ENCODE measurements at places on chromosomes 4 and X.

GRCh38 chr4:153383131-153383530, 38.6 kb downstream of the MND1 start:
- no peak for DNase-seq

- DNase-seq, result no peak
These were observed 103.1 kb downstream of the NPNT start for GRCh38 chr4:105998171-105999063.

GRCh38 chr4:827209-828081, 1.5 kb upstream of the CPLX1 start:
- DNase-seq, result no peak

DNA sequence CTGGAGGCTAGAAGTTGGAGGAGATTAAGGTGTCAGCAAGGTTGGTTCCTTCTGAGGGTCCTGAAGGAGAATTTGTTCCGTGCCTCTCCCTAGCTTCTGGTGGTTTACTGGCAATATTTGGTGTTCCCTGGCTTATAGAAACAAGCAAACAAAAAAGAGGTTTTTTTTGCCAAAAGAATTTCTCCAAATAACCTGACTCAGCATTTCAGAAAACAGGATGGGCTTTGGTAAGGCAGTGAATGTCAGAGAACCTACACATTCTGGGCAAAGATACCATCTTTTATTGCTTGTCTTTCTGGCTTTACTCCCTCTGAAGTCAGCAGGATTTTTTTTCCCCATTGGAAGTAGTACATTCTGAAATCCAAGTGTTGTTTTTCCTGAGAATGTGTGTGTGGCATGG, 93.3 kb upstream of the TBC1D9 start:
- DNase-seq, result no peak

DNA sequence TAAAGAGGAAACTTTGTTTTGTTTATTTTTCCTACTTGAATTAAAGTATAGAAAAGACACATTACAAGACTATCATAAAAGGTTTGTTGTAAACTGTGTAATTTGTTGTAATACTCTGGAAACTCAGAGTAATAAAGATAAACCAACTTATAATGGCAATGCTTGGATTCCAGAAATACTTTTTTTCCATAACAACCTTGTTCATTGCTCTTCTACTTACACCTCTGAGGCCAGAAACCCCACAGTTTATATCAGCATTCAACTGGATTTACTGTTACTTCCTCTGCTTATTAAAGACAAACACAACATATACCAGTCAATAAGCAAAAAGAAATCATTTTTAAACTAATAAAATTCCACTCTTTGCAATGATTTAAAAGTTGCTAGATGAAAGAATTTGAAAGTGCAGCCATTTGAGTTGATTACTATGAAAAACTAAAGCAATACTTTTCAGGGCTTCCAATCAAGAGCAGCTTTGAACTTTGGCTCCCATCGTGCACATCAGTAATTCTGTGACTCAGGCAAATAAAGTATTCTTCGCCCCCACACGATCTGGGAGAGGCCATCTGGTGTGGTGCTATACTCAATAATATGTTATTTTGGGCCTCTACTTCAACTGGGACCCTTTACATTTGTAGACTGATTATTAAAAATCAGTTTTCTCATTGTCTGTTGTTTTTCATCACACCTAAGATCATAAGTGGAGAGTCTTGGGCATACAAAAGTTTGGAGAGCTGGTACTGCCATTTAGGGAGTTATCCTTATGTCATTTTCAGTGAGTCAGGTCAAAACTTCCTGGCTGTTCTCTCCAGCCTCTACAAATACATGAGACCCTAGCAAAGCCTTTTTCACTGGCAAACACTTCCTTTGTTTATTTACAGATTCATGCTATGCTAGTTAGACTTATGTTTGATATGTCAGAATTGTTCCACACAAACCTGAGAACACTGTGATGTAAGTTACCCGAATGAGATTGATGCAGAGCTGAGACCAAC, 20.5 kb downstream of the DDIT4L start:
- DNase-seq, result no peak

DNA sequence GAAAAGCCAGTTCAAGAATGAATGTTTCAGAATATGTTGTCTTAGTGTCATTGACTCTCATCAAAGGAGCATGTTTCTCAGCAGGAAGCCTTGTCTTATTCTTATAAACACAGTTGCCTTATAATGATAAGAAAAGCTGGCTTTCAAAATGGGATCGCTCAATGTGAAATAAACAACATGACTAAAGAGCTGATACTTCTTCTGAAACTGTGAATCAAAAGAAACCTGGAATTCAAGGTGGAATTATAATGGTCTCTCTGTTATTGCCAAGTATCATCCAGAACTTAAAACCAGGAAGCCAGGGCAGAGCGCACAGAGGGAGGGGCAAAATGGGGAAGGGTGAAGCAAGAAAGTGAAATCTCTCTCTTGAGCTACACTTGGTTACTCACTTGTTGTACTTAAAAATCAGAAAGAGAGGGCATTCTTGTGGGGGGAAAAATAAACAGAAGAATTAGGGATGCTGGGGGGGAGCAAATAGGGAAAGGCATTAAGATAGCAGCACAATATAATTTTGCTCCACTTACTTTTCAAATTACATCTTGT, 270.0 kb downstream of the MAPK10 start:
- DNase-seq, result no peak

GRCh38 chr4:189117426-189117825, 823.2 kb upstream of the FRG1 start:
- DNase-seq, result no peak

DNA sequence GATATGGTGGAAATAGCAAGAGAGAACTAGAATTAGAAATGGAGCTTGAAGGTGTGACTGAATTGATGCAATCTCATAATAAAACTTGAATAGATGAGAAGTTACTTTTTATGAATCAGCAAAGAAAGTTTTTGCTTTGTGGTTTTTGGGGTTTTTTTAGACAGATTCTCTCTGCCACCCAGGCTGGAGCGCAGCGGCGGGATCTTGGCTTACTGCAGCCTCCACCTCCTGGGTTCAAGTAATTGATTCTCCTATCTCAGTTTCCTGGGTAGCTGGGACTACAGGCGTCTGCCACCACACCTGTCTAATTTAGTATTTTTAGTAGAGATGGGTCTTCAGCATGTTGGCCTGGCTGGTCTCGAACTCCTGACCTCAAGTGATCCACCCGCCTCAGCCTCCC, 23.7 kb upstream of the NEIL3 start:
- no peak for DNase-seq

DNA sequence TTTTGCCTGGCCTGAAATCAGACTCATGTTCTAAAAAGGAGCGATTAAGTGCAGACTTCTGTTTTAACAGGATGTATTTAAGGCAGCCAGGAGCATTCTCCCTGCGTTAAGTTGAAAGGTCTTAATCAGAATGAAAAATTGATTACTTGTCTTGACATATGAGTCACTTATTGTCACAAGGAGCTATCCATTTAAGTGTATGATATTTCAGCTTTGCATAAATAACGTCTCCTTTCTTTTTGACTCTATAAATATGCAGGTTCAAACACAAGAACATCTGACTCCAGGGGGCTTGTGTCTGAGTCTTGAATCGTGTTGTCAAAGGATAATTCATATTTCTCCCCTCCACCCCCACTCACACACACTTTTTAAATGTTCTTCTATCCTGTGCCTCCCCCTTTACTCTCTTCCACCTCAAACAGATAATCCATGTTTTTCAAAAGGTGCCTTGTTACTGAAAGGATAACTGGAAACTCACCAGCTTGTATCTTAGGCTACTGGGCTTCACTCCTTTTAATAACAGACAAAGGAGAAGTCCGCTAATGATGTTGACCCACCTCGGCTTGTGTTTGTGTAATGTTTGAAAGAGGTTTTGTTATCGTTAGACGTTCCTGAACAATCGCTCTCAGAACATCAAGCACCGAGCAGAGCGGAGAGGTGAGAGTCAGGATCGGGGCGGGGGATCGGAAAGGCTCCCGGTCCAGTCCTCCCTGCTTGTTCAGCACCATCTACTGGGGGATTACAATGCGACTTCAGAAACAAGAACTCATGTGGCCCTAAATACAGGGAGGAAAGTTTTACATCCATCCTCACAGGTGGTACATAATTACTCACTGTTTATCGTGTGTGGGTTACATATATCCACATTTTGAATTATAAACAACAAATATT, 107.5 kb upstream of the RPL34 start:
- DNase-seq, result no peak

GRCh38 chr4:182240161-182241130, 2.8 kb upstream of the TENM3 start:
- DNase-seq, result no peak

GRCh38 chr4:55592014-55592413, at the start of gene PDCL2:
PDCL2 (minus strand) TSS chr4:55592245; CDS start chr4:55592109, 136 bp downstream.
- DNase-seq, result no peak

GRCh38 chr4:75514131-75514948, at the start of the genes RCHY1 and THAP6:
RCHY1 (minus strand) TSS chr4:75514403; CDS start chr4:75514286, 117 bp downstream.
THAP6 (plus strand) TSS chr4:75514473; CDS start chr4:75515453, 980 bp downstream.
- DNase-seq, result peak; percentile 86

DNA sequence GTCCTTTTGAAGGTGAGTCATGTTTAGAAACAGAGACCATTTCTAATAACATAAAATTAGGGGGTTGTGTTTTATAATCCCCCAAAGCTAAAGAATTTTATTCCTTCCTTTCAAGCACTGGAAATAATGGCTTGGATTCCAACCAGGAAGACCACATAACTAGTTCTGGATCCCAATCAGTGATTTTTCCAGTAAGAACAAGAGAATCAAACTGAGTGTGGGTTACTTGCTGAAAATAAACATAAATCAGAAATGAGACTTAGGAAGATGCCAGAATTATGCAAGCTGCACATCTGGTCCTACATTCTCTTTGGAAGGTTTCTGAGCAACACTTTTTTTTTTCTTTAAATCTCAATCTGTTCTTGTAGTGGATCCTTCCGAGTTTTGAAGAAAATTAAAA, 76.3 kb downstream of the SOWAHB start:
- no peak for DNase-seq

DNA sequence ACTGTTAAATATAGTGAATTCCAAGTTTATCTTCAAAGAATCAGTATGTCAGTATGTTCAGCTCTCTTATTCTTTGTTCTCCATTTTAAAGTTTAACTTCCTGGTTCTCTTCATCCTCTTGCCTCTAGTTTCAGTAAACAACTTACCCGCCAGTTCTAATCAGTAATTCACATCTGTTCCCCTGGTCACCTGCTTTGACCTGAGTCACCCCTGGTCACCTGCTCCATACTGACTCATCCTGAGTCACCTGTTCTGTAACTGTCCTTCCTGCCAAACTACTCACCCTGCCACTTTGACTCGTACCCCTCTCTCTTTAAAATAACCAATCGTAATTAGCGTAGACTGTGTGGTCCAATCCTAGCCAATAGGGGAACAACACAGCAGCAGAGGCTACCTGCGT, 992.7 kb upstream of the HS3ST1 start:
- DNase-seq, result no peak

DNA sequence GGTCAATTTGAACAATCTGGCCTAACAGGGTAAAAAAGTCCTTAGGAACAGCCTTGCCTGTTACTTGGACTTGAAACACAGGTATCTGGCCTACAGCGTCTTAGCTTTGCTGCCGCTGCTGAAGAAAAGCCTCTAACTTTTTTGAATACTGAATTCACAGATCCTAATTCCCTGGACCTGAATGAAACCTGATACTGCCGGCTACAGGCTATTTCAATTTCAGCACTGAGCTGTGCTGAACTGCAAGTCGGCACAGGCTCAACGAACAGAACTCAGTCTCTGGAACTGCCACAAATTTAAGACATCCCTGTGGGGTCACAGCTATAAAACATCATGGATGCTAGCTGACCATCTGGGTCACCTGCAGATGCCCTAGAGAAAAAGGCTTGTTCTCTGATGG, 7.2 kb downstream of the NR0B1 start:
- DNase-seq, result no peak

GRCh38 chr4:28792917-28793597, 1927.1 kb upstream of the PCDH7 start:
- no peak for DNase-seq

DNA sequence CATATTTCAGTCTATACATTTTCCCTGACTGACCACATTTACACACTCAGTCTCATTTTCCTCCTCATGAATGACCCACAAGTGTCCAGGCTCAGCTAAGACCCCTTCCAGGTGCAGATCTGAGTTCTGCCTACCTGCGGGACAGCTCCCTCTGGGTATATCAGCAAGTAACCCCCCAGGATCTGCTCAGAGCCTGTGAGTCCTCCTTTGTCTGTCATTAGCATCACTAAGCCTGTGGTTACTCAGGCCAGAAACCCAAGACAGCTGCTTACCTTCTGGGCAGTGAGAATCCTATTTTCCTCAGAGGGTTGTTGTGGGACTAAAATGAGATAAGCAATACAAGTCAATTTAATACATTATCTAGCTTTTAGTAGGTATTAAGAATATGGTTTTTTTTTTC, 487.6 kb upstream of the BOD1L1 start:
- no peak for DNase-seq

GRCh38 chr4:11746734-11747133, 318.0 kb upstream of the HS3ST1 start:
- DNase-seq, result no peak

DNA sequence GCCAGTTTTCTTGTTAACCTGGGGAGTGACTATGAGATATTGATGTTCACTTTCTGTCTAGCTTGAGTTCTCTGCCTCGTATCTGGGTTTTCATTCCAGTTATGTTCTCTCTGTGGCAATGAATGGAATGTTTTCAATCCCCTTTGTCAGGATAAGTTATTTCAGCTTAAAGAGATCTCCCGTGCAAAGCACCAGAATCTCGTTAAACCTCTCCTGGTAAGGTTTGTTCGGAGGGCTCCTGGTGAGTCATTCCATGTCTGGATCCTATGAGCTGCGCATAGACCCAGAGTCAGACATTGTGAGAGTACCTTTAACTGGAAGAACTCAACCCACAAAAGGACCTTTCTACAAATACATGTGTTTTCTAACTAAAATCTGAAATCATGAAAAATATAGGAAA, 51.0 kb downstream of the KDR start:
- DNase-seq, result no peak

DNA sequence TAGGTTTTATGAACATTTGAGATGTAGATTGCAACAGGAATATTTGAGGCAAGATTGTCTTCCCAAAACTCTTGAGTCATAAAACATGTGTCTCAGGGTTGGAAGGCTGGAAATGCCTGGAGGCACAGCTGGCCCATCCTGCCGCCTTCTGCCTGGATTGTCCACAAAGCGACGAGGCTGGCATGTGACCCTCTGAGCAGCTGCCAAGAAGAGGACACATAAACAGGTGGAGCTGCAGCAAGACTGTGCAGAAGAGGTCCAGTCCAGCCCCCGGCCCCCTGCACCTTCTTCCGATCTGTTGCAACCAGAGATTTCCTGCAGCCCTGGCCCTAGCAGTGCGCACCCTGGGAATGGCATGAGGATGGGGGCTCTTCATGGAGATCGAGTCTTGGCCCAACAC, 101.9 kb upstream of the BCOR start:
- no peak for DNase-seq

DNA sequence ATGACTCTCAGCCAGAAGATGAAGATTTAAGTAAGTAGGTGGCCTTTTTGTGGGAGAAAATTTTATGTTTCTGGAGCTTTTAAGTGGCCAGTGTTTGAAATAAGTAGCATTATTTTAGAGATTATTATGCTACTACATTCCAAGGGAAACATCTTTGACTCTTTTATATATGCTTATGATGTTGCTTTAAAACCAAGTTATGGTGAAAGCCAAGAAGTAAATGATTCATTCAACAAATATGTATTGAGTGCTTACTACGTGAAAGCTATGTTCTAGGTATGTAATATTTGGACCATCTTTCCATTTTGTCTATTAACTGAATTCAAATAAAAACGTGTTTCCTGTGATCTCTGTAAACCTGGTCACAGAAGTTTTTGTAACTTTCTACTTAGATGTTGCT, 58.3 kb downstream of the ZFX start:
- DNase-seq, result no peak

Measured in stimulated activated CD8-positive, alpha-beta memory T cell treated with anti-CD3 and anti-CD28 coated beads, Interleukin-2, amount 100 ng/mL, for 48 hours (primary cell).